ENCODE measurements at places on chromosomes 3 and 15.

DNA sequence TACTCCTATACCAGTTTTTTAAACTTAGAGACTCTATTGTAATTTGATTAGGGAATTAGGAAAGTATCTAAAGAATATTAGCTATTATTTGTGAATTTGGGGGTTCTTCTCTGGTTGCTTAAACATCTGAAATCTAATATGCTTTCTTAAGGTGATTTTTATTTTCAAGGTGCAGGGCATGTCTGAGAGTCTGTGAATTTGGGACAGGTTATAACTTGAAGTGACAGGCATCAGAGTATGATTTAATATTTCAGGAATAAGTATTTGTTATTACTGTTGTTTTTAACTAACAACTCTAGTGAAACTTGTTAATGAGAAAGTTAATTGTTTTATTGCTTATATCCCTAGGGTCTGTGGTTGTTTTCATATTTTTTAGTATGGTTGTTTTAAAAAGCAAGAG, 321.6 kb upstream of the EPHA3 start:
- DNase-seq = no peak

GRCh38 chr3:86787091-86787490, 203.9 kb downstream of the VGLL3 start:
- DNase-seq = no peak

DNA sequence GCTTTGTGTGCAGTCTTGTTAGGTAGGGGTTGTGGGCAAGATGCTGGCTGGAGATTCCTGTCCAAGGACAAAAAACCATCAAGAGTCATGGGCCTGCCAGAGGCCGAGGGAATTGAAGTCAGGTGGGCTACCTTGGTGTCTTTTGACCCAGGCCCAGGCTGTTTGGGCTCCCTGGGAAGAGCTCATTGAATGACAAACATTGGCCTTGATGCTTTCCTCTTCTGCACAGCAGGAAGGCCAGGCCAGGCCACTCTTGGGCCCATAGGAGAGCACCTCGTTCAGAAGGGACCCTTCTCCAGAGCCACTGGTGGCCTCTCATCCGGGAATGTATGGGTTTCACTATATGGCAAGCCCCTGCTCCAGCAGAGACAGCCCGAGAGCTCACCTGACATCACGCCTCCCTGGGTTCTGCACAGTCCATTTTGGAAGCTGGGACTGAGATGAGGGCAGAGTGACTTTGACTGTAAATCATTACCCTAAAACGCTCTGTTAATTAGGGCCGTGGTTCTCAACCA, 169.1 kb downstream of the NSMCE3 start:
- no peak for DNase-seq

GRCh38 chr15:36982430-36982829, 117.9 kb downstream of the MEIS2 start:
- DNase-seq = no peak

GRCh38 chr3:170542704-170543103, 43.2 kb downstream of the SLC7A14 start:
- no peak for DNase-seq

GRCh38 chr3:113769551-113769950, 22.7 kb downstream of the ATP6V1A start:
- no peak for DNase-seq

- no peak for DNase-seq
Measured at GRCh38 chr3:17260257-17260656, 375.5 kb downstream of the PLCL2 start.

DNA sequence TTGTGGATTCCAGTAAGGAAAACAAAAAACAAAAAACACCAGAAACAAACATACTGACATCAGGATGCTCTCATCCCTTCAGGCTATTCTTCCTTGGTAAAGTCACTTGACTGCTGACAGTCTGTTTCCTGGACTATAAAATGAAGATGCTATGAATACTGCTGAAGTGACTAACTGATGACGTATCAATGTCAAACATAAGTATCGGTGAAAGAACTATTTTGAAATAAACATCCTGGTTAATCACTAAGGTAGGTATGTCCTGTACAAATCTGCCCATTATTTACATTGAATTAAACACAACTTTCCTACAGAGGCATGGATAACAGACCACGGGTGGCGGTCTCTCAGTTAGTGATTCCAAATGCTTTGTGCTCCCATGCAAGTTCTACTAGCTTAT, 45.9 kb downstream of the CHAC1 start:
- no peak for DNase-seq

GRCh38 chr3:57555306-57555705, 768 bp upstream of the PDE12 start:
- no peak for DNase-seq

Data from nephron progenitor cell (in vitro differentiated cells).